Glutamatergic neuron (in vitro differentiated cells): ENCODE measurements at places on chromosomes 2 and 18. TPM values are rescaled to one million over a fixed set of nuclear protein-coding genes. Genes with fewer than 3 reads are reported as not detected.

Gene GMCL1
- total RNA-seq: 11.6 TPM

Gene AKAIN1
- total RNA-seq: 14.1 TPM

GRCh38 chr18:44844486-44844885 is 163.8 kb downstream of the SETBP1 start:
- no peak for DNase-seq

DNA sequence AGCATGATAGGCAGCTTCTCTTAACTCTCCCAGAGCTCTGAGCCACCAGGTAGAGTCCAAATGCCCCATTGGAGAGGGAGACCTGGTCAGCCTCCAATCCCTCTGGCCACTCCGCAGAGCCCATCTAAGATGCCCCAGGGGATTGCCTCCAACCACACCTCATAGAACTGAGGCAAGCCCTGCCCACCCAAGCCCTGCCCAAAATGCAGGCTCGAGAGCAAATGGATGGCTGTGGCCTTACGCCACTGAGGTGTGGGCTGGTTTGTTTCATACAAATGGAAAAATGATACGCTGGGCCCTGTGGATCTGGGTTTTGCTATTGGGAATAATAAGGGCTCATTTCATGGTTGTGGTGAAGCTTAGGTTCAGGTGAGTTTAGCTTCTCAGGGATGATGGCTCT is 3.0 kb upstream of the TFCP2L1 start:
- no peak for DNase-seq

DNA sequence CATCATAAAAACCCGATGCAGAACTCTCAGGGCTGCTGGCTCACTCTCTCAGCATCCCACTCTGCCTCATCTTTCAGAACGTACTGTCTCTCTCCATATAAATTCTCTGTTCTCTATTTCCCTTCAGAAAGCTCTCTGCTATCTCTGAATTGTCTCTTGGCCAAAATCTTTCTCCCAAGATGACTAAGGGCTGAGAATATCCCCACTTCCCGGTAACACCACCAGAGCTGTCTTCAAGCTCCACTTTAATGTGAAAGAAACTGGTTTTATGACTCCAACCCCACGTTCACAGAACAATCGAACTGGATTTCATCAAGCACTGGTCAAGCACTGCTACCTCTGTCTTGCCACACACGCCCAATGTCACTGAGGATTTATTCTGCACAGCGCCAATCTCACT is 22.4 kb downstream of the TGFBRAP1 start:
- no peak for DNase-seq

GRCh38 chr2:196421880-196422279 is 217.6 kb upstream of the CCDC150 start:
- no peak for DNase-seq
